ENCODE measurements at places on chromosomes 4 and X. TPM values are rescaled to one million over a fixed set of nuclear protein-coding genes. Genes with fewer than 3 reads are reported as not detected.
A peak's percentile ranks its signal among the peaks of the same experiment; 100 is the strongest.

The SPIN2A gene
- total RNA-seq: 0.14 TPM

DNA sequence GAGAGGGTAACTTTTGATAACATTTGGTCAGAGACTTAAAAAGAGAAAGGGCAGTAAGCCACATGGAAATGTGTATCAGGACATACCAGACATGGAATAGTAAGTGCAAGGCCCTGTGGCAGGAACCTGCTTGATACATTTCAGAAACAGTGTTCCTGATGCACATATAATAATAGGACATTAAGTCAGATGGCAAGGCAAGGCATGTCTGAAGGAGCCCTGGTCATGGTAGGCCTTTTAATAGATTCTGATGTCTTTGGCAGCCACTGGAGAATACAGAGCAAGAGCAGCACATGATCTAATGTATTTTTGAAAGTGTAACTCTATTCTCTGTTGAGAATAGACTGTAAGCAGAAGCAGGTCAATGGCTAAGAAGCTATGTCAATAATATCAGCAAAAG, 279.7 kb downstream of the CAMK2D start:
- DNase-seq: no peak

DNA sequence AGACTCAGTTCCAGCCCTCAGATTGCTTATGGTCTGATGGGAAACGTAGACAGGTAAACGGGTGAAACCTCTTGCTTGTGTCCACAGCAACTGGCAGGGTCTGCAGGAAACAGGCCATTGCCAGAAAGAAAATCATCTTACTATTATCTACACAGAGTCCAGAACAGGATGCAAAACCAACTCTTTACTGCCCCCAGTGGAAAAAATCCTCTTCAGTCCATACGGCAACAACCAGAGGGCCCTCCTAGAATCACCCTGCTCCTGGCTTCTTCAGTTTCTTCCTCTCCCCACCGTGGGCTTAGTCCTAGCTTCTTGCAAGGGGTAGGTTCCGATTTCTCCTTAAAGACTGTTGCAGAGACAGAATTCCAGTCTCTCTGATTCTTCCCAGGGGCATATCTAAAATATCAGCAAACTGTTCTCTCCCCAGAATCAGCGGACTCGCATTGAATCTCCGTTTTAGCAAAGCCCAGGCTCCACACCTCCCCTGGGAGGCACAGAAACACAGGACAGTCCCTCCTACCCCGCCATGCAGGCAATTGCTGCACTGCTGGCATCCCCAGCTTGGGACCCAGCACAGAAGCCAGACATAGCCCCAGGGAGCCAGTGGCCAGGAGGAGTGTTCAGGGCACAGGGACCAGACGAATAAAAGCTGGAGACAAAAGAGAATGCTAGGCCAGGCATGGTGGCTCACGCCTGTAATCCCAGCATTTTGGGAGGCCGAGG, 41.0 kb upstream of the SH3RF1 start:
- no peak for DNase-seq

The MTNR1A gene
- total RNA-seq: not detected

DNA sequence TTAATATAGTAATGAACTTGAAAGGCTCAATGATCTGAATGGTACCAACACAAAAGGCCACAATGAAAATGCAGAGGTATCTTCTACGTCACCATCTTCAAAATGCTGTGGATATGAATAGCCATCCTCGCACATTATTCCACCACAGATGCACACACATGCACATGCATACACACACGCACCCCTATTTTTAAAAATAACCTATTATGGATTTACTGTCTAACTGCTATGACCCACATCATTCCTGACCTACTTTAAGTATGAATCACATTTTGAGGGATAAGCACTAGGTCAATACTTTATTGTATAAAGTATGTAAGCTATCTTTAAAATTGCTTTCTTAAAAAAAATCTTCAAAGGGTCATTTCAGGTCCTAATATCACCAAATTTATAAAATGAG, 24.4 kb upstream of the CORIN start:
- DNase-seq: peak; percentile 31

The SCRG1 gene
- total RNA-seq: not detected

DNA sequence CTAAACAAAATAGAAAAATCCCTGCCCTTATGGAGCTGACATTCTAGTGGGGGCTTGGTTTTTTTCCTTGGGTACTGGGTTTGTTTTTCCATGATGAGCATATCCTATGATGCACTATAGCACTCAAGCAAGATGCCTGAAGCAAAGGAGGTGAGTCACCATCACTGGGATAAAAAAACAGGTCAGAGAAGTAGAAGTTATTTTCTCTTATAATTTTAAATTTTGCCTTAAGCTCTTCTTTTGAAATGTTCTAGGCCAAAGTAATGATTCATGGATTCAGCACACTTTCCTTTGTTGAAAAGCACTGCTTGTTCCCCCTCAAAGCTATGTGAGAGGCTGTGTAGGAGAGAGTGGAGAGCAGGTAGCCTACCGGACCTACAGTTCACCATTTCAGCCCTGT, 15.2 kb upstream of the CXCL2 start:
- peak; percentile 86 for DNase-seq

- DNase-seq: no peak
Measured at GRCh38 chrX:82677286-82677685, 830.8 kb upstream of the POU3F4 start.

DNA sequence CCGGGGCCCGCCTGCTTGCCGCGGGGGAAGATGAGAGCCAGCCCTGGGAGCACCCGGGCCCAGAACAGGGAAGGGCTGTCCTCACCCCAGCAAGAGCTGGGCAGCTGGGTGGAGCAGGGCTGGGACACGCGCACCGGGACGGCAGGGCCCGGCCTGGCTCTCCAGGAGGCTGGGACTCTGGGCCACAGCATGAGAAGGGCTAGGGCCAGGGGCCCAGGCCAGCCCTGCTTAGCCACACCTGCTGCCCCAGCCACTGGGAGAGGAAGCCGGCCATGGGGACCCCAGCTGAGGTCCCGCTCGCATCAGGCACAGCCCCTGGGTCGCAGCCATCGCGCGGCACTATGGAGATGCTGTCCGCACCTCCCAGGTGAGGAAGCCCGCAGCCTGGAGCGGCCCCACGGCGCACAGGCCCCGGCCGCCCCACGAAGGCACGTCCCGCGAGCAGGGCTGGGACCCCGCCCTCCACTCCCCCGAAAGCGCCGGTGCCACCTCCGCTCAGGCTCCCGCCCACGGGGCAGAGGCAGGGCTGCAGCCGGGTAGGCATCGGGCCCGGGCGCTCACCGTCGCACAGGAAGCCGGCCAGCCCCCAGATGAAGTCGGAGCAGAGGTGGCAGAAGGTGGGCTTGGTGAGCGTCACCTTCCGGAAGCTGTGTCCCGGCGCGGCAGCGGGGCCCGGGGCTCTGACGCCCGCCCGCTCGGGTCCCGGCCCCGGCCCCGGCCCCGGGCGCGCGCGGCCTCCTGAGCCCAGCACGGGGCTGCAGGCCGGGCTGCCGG, 531 bp downstream of the DGKQ start:
- DNase-seq: peak; percentile 31

The RAB40AL gene
- 0.14 TPM for total RNA-seq

- no peak for DNase-seq
Measured at GRCh38 chrX:65572971-65573370, 38.4 kb upstream of the LAS1L start.

DNA sequence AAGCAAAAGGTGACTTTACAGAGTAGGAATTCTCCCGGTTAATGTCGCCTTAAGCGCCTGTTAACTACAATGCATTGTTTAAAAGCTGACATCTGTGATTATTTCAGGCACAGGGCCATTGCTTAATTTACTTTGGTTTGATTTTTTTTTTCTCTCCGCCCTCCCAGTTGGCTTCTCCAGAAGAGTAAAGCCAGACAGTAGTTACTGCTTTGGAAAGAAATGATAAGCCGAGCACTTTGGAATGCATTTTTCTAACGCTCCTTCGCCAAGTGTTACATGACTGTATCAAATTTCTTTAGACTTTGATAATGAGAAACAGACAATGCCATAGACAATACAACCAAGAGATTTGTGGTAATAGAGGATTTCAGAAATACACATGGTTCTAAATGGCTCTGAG, 383.0 kb upstream of the TENM3 start:
- DNase-seq: no peak

GRCh38 chrX:152915541-152916241, 17.8 kb downstream of the ZNF185 start:
- DNase-seq: no peak

DNA sequence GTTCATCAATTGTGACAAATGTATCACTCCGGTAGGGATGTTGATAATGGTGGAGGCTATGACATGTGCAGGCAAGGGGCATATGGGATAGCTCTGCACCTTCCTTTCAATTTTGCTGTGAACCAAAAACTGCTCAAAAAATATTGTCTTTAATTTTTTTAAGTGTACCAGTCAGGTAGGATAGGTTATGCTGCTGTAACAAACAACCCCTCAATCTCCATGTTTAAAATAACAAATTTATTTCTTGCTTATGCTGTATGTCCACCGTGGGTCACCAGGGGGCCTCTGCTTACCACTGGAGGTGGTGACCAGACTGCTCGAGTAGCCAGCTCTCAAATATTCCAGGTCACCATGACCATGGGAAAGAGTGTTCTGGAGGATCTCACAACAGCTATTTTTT, 23.4 kb upstream of the MSX1 start:
- no peak for DNase-seq

DNA sequence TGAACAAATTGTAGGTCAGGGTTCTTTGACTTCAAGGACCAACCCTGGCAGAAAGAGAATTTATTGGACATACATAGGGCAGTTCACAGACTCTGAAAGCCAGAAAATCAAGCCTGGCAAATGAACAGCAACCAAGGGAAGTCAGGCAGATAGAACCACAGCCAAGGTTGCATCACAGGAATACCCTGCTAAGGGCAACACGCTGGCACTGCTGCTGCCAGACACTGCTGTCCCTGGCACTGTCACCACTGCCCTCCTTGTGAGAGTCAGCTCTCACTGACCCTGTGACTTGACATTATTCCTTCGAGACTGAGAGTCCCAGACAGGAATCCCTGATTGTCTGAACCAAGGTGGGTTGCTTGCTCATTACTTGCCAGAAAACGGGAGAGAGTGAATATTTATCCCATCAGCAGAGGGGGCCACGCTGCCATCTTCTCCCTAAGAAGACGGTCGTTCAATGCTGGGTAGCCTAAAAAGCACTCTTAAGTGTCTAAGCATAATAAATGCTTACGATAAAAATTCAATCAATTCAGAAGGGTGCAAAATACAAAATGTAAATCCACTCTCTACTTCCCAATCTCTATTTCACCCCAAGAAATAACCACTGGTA, 23.2 kb upstream of the PTTG2 start:
- DNase-seq: no peak

- DNase-seq: no peak
Measured at GRCh38 chr4:173009129-173009823, 159.3 kb upstream of the GALNT7 start.

DNA sequence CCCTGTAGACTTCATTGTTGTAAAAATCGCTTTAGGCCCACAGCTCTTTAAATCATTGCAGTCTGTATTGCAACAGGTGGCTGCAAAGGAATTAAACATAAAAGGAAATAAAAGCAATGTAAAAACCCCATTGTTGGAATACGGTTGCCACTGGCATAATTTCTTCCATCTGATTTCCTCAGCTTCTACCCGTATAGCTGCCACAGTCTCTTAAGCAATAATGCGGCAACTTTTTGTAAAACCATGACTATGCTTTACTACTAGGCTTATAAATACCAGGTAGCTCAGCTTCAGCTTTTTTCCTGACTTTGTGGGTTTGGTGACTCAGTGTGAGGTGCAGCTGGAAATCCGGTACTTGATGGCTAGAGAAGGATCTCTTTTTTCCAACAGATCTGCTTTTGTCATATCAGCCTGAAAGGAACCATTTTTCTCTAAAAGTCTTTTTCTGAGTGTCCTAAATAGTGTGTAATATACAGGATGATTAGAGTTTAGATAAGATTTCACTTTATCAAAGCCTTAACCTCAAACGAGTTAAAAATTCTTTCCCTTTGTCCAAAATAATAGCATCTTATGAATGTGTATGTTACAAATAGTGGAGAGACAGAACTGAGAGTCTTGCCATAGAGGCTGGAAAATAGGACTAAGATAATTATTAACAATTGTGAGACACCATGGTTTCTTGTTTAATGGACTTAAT, 268.0 kb downstream of the ADGRL3 start:
- DNase-seq: peak; percentile 84

The GPC3 gene
- 0.11 TPM for total RNA-seq

GRCh38 chr4:143341186-143341755, 4.6 kb downstream of the GAB1 start:
- DNase-seq: no peak

DNA sequence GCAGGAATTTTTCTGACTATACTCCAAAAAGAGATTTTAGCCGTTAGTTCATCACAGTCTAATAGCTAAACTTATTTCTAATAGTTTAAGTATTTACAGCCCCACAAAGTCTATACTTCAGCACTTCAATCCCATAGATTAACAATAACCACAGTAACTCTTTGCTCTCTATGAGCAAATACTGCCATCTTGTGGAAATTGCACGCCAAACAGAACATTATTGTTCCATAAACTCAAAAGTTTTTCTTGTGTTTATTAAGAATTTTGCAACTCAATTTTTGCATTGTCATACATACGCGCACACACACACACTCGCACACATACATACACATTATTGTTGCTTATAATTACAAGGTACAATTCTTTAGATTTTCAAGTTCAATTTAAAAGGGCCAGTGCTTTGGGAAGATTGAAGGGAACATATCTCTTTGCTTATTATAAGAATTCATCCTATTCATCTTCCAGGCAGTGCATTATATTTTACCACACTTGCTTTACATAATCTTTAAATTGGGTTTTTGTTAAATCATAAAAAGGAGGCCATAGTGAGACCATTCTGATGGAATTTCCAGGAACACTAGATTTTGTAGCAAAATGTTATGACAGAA, 63.8 kb upstream of the ATOH1 start:
- DNase-seq: peak; percentile 36

DNA sequence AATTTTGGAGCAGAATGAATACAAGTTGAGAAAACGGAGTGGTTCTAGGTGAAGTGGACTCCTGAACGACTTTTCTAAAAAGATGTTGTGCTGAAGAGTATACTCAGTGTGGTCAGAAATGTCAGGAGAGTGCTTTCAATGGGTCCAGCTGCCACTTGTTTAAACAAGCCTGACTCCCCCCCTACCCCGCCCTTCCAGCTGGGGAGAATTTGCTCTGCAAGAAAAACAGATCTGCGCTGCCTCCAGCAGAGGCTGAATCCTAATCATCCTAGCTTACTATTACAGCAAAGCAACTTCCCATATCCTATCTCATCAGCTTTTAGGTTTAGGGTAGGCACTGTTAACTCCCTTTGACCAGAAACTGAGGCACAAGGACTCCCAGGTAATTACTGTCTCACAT, 1.9 kb downstream of the MAP3K15 start:
- peak; percentile 20 for DNase-seq

The GPRIN3 gene
- total RNA-seq: not detected

GRCh38 chr4:19030048-19030447, 1008.5 kb upstream of the LCORL start:
- no peak for DNase-seq

The GAB3 gene
- total RNA-seq: 0.14 TPM

DNA sequence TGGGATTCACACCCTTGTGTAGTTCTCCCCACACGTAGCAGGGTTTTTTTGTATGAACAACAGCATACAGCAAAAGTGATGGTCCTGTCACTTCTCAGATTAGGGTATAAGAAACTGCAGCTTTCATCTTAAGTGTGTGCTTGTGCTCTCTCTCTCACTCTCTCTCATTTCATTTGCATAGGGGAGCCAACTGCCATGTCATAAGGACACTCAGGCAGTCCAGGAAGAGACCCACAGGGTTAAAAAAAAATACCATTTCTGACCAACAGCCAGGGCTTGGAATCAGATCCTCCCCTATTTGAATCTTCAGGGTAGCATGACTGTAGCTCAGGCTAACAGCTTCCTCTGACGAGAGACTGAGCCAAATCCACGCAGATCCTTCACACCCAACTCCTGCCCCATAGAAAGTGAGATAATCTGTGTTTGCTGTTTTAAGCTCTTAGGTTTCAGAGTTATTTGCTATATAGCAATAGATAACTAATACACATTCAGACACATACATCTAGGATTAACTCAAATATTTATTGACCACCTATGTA, 331.2 kb downstream of the PAPSS1 start:
- DNase-seq: no peak

Data from foreskin keratinocyte (primary cell).